ENCODE measurements at places on chromosomes 4 and X. TPM values are rescaled to one million over a fixed set of nuclear protein-coding genes. Genes with fewer than 3 reads are reported as not detected.

The TDO2 gene
- not detected for total RNA-seq

The ARSD gene
- total RNA-seq: 10.9 TPM

The TAF9B gene
- 13.7 TPM for total RNA-seq

The VCX gene
- not detected for total RNA-seq

The CRLF2 gene
- total RNA-seq: not detected

The ASB5 gene
- total RNA-seq: not detected

The HPSE gene
- total RNA-seq: 1.3 TPM

The PDLIM3 gene
- total RNA-seq: 0.07 TPM

The IBSP gene
- not detected for total RNA-seq

The PDZD4 gene
- not detected for total RNA-seq

The IGFBP7 gene
- not detected for total RNA-seq

The PPBP gene
- total RNA-seq: not detected

The FAM47E gene
- total RNA-seq: 1.3 TPM

The OPRPN gene
- total RNA-seq: not detected

The CNGA1 gene
- total RNA-seq: not detected

The TEX13C gene
- total RNA-seq: not detected

The NSUN7 gene
- total RNA-seq: 33.1 TPM

The WWC2 gene
- total RNA-seq: 1.6 TPM

The TRIM75 gene
- not detected for total RNA-seq

The ARX gene
- total RNA-seq: not detected

The PNMA3 gene
- total RNA-seq: 3.3 TPM

The SLC6A14 gene
- not detected for total RNA-seq

The XG gene
- not detected for total RNA-seq

The IL2 gene
- total RNA-seq: not detected

The PABPC1L2B gene
- total RNA-seq: not detected

Measured in B cell (primary cell).